Tibial nerve (tissue), 4 donors: ENCODE measurements at places on chromosomes 5 and 9. TPM values are rescaled to one million over a fixed set of nuclear protein-coding genes. Genes with fewer than 3 reads are reported as not detected.

The PCSK1 gene
- 0.22 TPM for total RNA-seq

The PCDHA1 gene
- total RNA-seq: not detected

GRCh38 chr9:69542942-69543704 is 129.0 kb downstream of the APBA1 start:
- no peak for DNase-seq

DNA sequence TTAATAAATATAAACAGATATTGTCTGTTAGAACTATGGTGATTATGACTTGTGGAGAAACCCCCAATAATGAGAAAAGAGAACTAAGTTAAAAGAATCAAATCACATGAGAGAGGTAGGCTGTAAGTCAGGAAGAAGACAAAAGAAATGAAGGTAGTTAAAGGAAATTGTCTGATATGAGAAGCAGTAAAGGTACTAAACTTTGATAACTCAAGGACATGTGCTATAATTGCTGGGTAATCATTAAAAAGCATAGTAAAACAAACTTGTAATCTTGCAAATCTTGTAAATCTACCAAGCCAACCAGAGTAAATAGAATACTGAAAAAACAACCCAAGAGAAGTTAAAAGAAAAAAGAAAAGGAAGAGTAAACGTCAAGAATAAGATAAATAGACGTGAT is 207.0 kb upstream of the CTNND2 start:
- DNase-seq: no peak

The PHYHD1 gene
- 42.7 TPM for total RNA-seq

The CTSV gene
- not detected for total RNA-seq

GRCh38 chr9:135066291-135066690 is 21.2 kb upstream of the OLFM1 start:
- no peak for DNase-seq

The NR4A3 gene
- 12.7 TPM for total RNA-seq

The GRIA1 gene
- total RNA-seq: 2.1 TPM

DNA sequence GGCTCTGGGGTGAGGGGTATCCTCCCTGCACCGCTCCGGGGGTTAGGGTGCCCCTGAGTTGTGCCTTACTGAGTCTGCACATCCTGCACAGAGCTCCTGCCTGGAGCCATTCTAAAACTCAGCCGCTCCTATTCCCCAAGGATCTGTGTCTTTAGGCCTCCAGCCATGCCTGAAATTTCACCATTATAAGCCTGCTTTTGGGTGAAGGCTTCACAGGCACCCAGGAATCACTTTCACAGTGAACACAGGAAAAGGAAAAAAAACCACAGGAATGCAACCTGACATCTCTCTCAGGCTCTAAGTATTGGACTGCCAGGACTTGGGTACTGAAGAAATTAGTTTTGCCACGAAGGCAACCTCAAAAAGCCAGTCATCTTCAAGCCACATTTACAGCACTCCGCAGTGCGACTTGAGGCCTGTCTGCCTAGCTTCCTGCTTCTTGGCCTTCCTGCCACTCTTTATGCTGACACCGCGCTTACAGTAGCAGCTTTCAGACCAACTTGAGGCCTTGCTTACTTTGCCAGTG is 30.9 kb downstream of the GALNT10 start:
- no peak for DNase-seq

- DNase-seq: no peak
These were observed 60.3 kb downstream of the TLE4 start for GRCh38 chr9:79632060-79632459.

DNA sequence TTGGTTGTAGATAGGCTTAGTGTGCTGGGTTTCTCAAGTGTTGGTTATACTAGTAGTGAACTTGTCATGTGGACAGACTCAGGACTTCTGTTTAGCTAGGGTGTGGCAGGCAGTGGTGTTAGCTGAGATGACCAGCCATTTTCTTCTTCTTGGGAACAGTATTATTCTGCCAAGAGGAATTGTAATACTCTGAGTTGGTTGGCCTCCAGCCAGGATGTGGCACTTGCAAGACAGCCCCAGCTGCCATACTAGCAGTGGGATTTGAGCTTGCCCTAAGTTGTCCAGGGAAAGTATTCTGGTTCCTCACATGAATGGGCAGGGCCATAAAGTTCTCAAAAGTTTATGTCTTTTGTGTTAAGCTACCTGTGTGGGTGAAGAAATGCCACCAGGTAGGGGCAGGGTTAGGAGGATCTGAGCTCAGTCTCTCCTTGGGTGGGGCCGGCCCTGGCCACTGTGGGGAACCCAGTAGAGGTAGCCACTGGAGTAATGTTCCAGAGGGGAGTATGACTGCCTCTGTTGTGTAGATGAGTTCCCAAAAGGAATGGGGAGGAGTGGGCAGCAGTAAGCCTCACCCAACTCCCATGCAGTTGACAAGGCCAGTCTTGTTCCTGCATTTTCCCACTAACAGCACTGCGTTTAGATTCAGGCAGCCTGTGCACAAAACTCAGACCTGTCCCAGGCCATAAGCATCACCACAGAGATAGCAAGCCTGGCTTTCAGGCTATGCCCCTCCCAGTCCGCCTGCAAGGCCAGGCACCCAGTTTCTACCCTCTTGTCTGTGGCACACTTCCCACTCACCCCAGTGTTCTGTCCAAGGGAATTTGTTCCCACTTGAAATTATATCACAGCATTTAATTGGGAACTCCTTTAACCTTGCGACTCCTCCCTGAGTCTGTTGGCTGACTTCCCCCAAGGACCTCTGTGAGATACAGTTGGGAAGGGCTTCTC is 250.7 kb downstream of the ANXA1 start:
- DNase-seq: no peak

- DNase-seq: no peak
These were observed 611.8 kb downstream of the TLE1 start for GRCh38 chr9:81077572-81077971.

- DNase-seq: no peak
These were observed 136.1 kb upstream of the RAPGEF1 start for GRCh38 chr9:131875828-131876485.

- DNase-seq: no peak
These were observed 245.5 kb downstream of the SMARCA2 start for GRCh38 chr9:2260417-2261306.

GRCh38 chr9:82124090-82124489 is 135.5 kb downstream of the SPATA31D1 start:
- DNase-seq: no peak

The DROSHA gene
- 65.9 TPM for total RNA-seq

DNA sequence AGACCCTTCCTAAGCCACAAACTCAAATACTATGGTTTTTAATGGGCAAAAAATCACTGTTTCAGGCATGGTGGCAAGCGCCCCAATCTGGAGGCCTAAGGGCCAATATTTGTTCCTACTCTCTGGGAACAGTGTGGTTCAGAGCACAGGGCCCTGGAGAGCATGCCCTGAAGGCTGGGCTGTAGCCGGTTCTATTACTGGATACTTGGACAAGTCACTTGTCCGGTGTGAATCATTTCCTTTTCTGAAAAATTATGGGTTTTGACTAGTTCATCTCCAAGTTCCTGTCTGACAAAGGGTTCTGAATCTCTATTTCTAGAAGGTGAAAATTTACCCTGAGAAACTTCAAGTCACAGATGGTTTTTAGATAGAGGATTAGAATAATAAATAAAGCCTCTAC is 75.0 kb downstream of the OTULIN start:
- no peak for DNase-seq

DNA sequence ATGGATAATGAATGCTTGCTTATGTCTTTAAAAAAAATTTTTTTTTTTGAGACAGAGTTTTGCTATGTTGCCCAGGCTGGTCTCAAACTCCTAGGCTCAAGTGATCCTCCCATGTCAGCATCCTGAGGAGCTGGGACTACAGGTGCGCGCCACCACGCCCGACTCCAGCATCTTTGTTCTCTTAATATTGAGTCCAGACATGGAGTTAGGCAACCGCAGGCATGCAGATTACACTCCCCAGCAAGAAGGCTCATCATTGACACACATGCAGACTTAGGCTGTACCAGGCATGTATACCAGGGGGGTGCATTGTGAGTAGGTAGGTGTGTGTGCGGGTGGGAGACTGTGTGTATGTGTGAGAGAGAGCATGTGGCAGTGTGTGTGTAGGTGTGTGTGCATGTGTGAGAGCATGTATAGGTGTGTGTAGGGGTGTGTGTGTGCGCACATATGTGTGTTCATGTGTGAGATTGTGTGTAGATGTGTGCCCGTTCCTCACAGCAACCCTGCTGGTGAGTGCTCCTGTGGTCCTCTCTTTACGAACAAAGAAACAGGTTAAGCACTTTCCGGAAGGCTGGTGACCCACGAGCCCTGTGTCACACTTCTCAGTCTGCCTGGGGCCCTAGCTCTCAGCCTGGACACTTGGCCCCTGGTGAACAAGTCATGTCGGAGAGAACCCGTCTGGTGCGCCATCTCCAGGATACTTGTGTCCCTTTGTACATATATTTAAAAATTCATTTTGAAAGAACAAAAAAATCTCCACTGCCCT is 6.2 kb downstream of the OBP2B start:
- DNase-seq: no peak

The MXD3 gene
- 22.7 TPM for total RNA-seq

- no peak for DNase-seq
These were observed 103.7 kb downstream of the SIL1 start for GRCh38 chr5:139094154-139095131.

The SPARC gene
- 2,129 TPM for total RNA-seq

GRCh38 chr9:27496135-27496504 is 28.0 kb upstream of the IFNK start:
- no peak for DNase-seq

The SPAAR gene
- total RNA-seq: 5.9 TPM

The PCDHB13 gene
- total RNA-seq: 9.6 TPM

- DNase-seq: no peak
These were observed 978 bp downstream of the P4HA2 start for GRCh38 chr5:132226516-132227234.

DNA sequence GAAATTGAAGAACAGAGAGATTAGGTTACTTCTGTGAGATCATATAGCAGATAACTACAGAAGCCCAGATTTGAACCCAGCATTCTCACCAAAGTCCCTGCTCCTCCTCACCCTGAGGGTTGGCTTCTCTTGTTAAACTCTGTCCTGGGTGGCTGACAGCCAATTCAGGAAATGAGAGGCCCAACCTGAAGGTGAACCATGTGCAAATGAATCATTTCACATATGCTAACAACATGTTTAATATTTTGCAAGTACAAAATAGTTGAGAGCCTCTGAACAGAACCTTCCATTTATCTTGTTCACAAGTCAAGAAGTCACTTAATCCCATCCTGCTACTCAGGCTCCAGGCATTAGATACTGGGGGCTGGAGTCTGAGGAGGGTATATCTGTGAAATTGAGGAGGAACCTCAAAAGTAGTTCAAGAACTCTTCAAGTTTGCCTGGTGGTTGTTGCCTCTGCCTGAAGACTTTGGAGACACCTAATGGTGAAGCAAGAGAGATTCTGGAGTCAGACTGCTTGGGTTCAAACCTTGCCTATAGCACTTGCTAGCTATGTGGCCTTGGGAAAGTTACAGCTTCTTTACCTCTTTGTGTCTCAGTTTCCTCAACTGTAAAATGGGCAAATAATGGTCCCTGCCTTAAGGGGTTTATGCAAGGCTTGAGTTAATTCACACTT is 564.0 kb downstream of the PSAT1 start:
- DNase-seq: no peak

DNA sequence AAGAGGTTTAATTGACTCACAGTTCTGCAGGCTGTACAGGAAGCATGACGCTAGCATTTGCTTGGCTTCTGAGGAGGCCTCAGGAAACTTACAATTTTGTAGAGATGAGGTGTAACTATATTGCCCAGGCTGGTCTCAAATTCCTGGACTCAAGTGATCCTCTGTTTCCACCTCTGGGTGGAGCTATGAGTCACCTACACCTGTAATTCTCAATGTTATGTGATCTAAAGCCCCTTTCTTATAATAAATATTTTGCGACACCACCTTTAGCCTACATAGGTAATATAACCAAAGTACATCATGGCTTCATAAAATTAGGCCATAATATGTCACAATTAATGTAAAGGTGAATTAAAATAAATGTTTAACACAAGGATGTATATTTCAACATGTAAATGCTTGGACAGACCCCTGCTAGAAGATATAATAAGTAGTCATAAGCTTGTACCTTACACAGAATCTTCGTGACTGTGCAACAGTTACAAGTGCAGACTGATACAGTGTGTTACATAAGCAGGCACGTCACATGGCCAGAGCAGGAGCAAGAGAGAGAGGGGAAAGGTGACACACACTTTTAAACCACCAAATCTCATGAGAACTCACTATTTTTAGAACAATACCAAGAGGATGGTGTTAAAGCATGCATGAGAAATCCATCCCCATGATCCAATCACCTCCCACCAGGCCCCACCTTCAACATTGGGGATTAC is 29.8 kb upstream of the SPINK4 start:
- DNase-seq: no peak

The LOX gene
- 23.4 TPM for total RNA-seq

The ADAMTS2 gene
- total RNA-seq: 51.6 TPM

DNA sequence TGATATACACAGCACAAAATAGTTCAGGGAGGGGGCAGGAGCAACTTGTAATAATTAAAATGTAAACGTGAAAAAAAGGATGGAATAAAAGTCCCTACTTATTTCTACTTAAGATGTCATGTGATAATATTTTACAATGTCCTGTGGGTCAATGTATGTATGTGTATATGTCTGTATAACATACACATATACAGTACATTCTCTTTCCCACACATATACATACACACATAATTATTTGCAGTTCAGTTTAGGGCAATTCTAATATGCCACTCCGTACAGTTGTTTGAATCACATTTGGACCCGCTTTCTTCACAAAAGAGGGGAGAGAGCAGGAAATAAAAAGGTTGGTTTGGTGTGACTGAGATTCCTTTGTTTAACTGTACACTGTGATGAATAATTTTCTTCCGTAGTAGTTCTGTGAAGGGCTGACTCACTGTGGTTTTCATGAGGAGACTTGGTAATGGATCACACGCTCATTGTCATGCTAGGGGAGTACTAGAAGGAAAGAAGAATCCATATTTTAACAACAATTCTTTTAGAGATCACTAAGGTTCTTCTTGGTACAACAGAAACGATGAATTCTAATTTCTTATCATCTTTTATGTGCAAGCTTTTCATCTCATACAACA is 26.2 kb upstream of the ACOT12 start:
- no peak for DNase-seq

GRCh38 chr5:100603141-100603540 is 68.0 kb downstream of the FAM174A start:
- DNase-seq: no peak
